Esophagus mucosa (tissue), 1 donor: ENCODE measurements at places on chromosomes 12 and 14. TPM values are rescaled to one million over a fixed set of nuclear protein-coding genes. Genes with fewer than 3 reads are reported as not detected.

CYP27B1 gene
- total RNA-seq, result 1.6 TPM

RNASE7 gene
- 2.7 TPM for total RNA-seq

STYK1 gene
- 5.7 TPM for total RNA-seq

C3AR1 gene
- total RNA-seq, result 0.76 TPM

DNA sequence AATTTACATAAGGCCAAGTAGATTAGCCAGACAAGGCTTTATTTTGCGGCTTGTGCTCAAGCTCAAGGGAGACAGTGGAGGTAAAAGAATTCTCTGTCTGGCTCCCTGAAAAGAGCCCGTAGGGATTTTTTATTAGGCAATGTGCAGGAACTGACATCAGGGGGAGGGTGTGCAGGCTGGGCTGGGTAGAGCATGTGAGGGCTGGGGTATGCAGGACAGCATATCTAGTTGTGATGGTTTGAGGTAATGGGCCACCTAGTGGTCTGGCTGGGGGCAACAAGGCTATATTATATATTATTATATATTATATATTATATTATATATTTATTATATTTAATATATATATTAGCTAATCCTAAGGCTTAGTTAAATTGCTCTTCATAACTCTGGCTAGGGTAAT lies 102.1 kb downstream of the TMEM117 start:
- ATAC-seq, result no peak

DNA sequence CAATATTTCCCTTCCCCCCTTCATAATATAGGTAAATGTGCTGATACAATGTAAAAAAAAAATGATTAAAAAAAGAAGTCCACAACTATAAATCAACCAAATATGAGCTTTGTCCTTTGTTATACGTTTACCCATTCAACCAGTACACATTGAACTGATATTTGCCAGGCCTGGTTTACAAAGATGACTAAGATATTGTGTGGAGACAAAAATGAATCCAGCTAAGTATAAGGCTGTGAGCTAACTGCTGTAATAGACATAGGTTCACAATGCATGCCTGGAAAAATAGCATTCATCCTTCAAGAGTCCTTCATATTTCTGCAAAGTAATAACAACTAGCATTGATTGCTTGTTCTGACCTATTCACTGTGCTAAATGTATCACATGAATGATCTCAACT lies 6.9 kb downstream of the C12orf56 start:
- no peak for ATAC-seq

GRCh38 chr14:20501346-20501745 lies 4.0 kb upstream of the RNASE10 start:
- ATAC-seq, result peak; percentile 77

DNA sequence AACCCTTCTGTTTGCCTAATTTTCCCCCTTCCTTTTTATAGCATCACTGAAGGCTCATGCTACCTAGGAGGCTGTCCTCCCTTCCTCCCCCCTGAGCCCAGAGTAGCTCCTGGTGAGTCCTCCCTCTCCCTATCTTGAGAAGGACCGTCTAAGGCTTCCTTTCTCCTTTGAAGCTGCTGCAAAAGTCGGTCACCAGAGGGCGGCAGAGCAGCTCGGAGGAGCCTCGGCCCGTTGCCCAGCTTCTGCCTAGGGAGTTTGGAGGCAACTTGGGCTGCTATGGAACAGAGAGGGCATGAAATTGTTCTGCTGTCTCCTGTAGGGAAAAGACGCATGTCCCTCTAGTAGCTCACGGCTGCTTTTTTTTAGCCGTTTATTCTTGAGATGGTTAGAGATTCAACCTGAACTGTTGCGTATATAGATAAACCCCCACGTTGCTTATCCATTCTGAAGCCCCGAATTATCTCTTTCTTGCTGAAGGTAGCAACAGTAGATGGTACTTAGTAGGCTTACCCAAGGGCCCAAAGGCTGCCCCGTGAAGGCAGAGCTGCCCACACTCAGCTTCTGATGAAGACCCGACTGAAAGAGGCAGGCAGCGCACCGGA lies 5.7 kb downstream of the WNT5B start:
- ATAC-seq, result peak; percentile 66
